Stimulated activated CD4-positive, alpha-beta T cell treated with anti-CD3 and anti-CD28 coated beads, Interleukin-1b, Interleukin-23, amount 100 ng/mL, for 48 hours (primary cell): ENCODE measurements at places on chromosomes 6 and 20.

GRCh38 chr6:36098920-36099647 lies 31.2 kb upstream of the MAPK13 start:
- no peak for DNase-seq

GRCh38 chr6:136739501-136739900 lies 52.8 kb downstream of the MAP3K5 start:
- DNase-seq, result no peak

GRCh38 chr20:48759631-48760245 lies 68.1 kb downstream of the PREX1 start:
- DNase-seq, result no peak

DNA sequence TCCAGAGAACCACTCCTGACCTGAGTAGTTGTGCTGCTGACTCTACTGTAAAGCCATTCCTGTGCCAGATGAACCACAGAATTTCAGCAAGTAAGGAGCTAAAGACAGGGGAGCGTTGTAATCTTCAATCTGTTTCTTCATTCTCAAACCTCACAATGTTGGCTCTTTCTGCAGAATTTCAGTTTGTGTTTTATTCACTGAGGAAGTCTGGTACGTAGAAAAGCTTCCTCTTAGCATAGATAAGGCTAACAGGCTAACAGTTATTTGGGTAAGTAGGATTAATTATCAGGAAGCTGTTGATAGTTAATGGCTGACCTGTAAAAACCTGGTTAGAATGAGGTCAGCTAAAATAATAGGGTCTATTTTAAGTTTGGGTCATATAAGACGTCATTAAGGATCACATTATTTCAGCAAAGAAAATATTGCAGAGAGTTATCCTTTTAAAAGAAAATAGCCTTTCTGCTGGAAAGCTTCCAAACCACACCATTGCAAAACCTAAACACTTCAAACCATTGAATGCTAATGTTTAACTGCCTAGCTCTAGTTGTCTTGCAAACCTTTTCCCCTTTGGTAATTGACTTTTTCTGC lies 14.1 kb upstream of the TENT5A start:
- no peak for DNase-seq

DNA sequence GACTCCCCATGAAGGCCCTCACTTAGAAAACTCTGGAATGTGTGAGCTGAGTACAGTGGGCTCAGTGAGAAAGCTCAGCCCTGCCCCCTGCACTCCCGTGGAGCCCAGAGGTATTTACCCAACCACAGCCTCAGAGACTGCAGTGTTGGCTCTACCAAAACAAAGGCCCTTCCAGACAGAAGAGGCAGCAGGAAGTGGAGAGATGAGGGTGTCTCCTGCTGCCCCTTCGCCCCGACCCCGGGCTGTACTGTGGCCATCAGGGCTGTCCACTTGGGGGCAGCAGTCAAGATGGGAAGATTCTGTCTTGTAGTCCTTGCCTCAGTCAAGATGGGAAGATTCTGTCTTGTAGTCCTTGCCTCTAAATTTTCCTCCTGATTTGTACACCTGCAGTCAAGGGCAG lies 341.3 kb downstream of the TAF4 start:
- DNase-seq, result no peak

DNA sequence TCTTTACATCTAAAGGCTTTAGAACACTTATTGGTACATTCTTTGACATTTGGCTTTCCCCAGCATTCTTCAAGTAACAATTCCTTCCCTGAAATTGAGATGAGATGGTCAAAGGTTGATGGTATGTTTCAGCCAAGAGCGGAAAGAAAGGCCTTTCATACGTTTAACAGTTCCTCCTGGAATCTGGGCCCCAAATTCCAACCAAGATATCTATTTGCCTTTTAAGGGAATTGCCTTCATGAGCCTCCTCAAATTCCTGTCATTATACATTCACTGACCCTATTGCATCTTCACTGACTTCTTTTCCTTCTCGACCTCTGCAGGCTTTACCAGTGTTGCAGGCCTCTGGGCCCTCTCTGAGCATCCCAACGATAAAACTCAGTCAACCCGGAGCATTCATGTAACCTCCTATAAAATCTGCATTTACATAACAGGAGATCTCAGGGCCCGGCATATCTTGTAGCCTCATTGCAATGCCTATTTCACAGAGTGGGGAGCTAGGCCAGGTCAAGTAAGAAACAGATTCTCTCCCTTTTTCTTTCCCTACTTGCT lies 18.3 kb upstream of the WFDC9 start:
- DNase-seq, result no peak
